Urothelium cell line (cell line): ENCODE measurements at places on chromosomes 2 and 18.

GRCh38 chr2:47274054-47274782, 119.1 kb upstream of the STPG4 start:
- DNase-seq = no peak

DNA sequence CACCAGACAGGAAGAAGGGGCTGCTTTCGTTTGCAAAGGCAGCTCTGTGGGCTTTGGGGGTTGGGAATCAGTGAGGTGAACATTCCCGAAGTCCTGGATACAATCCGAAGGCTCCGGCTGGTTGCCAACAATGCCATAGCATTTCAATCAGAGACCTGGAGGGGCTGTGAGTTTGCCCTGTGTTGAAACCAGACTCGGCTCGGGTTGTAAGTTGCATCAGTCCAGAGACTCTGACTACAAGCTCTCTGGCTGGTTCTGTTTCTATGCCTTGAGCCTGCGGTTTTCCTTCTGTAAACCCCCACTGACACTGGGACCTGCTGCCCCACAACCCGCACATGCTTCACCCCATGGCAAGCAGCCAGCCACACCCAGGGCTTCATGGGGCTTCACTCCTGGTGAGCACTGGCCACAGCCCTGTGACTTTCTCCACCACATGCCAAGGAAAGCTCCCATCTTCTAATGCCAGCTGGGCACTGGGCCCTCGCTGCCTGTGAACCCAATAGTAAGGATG, 85.7 kb upstream of the ODC1 start:
- peak; percentile 59 for DNase-seq

DNA sequence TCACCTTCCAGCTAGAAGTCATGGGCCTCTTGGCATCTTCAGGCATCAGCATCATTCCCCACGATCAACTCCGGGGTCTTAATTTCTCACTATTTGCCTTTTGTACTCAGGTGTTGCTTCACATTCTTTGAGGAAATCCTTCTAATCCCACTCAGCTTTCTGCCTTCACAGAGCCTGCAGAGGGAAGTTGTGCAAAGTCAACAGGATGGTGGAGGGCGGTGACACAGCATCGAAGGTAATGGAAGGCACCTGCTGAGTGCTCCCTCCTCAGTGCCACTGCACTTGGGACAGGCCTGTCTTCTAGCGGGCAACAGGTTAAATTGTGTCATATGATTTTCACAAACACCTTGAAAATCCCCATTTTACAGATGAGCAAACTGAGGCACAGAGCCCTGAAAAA, 164.0 kb downstream of the EN1 start:
- no peak for DNase-seq

- DNase-seq = no peak
Measured at GRCh38 chr2:124814968-124815745, 790.1 kb downstream of the CNTNAP5 start.

DNA sequence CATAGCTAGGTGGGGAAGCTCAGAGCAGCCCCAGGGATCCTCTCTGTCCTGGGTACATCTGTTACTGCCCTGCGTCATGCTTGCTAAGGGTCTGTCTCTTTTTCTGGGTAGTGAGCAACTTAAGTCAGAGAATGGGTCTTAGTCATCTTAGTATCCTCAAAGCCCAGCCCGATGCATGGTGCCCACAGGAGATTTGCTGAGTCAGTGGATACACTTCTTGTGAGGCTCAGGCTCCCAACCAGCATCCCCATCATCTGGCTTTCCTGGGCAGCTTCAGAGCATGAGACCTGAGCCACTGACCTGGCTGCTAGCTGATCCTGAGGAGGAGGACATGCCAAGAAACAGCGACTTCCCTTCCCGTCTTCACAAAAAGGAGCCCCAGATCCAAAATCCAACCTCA, 10.0 kb downstream of the FOXI3 start:
- no peak for DNase-seq

DNA sequence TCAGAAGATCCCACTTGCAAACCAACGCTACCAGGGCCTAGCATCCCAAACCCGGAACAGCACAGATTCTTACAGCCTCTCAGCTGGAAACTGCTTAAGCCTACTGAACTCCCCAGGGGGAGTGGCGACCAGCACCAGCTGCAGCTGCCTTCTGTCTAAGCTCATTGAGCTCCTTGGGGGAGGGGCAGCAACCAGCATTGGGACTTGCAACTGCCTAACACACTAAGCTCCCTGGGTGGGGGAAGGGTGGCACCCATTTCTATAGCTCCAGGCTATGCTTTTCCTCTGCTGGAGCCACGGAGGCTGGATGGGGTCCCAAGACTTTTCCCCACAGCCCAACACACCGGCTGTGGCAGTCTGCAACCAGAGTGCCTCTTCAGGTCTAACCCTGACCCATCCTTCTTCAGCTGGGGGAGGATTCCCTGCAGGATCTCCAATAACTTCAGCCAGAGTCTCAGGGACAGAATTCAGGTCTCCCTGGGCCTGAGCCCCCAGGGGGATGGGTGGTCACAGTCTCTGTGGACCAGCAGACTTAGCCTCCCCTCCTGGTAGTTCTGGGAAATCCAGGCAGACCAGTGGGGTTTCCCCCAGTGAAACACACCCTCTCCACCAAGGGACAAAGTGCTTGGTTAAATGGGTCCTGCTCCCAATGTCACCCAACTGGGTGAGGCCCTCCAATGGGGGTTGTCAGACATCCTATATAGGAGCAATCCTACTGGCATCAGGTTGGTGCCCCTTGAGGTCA, 45.9 kb upstream of the ITGA4 start:
- no peak for DNase-seq

DNA sequence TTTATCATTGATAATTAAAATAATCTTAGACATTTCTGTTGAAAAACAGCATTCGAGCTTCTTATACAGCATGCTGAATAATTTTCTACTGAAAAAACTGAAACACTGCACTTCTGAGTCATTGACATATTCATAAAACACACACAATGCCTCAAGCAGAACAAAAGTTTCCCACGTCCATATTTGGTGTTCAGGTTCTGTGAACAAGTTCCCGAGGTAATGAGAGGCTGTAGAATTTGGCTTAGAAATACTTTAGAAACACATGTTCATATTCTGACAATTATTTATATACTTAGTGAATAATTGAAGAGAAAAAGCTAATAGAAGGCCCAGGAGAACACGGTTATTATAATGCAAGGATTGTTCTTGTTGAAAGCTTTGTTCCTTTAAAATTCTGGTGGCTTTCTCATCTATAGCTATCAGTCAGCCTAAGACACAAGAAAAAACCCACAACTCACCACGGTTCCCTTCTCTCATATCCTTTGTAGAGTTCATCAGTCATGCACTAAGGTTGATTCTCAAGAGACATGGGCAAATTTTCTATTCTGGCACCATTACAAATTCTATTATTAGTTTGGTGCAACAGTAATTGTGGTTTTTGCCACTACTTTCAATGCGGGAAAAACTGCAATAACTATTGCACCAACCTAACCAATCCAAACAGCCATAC, 194.4 kb downstream of the TMX3 start:
- DNase-seq = no peak

GRCh38 chr2:73697606-73698005, 39.5 kb downstream of the TPRKB start:
- no peak for DNase-seq

DNA sequence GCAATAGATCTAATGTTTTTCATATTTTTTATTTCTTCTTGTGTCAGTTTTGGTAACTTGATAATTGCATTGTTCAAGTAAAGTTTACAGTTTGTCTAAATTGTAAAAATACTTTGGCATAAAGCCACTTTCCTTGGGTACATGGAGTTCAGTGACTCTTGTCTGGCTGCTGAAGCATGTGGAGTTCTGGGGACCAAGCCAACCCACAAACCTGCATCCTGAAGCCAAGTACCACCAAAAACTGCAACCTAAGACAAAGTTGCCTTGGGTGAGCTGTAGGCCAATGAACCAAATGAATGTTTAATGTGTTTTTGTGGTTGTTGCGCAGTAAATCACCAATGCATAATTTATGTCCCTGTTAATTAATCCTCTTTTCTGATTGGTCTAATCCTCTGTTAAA, 872.6 kb downstream of the BCL11A start:
- peak; percentile 72 for DNase-seq

- no peak for DNase-seq
Measured at GRCh38 chr18:61531891-61532290, 198.7 kb downstream of the CDH20 start.

DNA sequence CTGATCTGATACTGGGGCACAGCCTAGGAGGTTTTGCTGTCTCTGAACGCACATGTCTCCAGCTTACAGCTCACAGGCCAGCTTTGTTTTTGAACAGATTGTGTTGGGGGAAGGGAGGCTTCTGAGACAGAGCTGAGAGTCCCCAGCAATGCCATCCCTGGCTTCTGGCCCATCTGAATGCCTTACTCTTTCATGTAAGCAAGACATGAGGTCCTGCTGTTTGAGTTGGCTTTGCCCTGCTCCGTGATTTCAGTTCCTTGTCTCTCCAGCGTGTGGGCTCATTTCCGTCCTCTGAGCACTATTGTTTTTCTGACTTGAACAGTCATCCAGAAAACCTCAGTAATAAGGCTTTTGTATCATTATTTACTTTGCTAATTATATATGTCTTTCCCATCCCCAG, 194.9 kb upstream of the TNP1 start:
- no peak for DNase-seq
